ENCODE measurements at places on chromosomes 2 and 18. TPM values are rescaled to one million over a fixed set of nuclear protein-coding genes. Genes with fewer than 3 reads are reported as not detected.

The CFLAR gene
- total RNA-seq = 144 TPM

DNA sequence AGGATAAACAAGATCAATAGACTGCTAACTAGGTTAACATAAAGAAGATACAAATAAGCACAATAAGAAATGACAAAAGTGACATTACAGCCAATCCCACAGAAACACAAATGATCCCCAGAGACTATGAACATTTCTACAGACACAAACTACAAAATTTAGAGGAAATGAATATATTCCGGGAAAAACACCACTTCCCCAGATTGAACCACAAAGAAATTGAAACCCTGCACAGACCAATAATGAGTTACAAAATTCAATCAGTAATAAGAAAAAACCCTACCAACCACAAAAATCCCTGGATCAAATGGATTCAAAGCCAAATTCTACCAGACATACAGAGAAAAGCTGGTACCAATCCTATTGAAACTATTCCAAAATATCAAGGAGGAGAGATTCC, 232.4 kb upstream of the RBMS1 start:
- DNase-seq = no peak

The LRRTM4 gene
- total RNA-seq = 0.98 TPM

DNA sequence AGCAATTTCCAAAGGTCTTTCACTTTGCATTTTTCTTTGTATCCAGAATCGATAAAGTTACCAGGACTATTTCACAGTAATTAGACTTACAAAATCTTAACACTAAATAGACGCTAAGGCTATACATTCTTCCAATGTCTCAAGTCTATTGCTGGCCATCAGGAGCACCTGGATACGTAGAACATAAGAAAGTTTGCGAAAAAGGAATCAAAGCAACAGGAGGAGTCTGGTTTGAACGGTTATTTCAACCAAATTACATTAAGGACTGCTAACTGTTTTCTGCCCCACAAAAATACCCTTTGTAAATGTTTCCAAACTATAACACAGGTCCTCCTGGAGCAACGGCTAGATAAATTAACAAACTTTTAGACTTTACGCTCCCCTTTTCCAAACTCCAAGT, 1.4 kb upstream of the HNRNPA3 start:
- DNase-seq = no peak

DNA sequence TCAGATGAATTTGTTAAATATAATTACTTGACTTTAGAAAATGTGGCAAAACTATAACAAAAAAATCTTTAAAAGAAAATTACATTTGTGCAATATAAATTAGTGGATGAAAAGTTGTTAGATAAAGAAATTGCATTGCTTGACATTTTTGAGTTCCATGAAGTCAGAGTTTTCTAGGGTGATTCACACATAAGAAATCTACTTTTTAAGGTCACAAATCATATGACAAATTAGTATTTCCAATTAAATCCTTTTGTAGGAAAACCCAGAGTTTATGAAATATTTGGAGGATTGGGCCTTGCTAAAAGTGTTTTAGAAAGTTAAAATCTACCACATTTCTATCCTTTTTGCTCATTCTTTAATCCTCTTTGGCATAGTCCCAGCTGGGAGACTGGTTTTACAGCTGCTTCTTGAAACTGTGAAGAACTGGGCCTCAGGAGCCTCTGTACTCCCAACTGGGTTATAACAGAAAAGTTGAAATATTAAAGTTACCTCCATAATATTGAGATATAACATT, 289.2 kb downstream of the LRRTM4 start:
- DNase-seq = no peak

DNA sequence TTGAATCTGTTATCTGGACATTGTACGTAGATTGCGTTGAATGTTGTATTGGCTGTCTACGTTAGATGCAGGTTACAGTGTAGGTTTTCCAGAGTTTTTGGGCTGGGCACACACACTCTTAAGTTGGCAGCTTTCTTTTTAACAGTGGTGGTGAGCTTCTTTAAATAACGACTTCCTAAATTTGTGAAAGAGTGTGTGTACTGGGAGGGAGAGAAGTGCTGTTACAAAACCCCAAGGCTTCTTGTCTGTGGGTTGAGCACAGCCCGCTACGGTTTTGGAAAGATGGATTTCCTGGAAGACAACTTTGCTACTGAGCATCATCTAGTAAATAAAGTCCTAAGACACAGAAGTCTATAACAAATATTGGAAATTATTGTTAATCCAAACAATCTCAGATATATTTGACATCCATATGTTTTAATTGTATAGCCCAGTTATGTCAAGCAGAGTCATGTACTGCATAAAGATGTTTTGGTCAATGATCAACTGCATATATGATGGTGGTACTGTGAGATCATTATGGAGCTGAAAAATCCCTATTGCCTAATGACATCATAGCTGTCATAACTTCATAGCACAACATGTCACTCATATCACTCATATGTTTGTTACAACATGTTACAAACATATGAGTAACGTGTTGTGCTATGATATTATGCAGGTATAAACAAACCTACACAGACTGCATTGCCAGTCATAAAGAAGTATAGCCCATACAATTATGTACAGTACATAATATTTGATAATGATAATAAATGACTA, 7.9 kb upstream of the THUMPD2 start:
- DNase-seq = no peak

DNA sequence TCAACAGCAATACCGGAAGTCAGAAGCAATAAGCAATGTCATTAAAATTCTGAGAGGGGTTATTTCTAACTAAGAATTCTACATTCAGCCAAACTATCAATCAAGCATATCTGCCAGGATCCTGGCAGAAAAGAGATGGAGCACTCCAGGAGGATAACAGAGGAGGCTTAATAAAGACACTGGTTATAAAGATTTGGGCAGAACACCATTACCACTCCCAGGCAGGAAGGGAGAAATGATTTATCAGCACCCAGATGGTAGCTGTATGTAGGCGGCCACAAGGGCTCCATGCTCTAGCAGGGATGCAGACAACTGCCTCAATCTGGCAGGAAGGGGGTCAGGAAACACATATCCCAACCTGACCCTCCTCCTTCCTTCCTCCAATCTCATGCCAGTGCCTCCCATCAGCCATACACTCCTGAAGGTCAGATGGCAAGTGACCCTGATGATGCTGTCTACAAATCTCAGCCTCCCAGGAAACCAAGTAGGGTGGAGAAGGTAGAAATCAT, 20.5 kb upstream of the TNFAIP6 start:
- DNase-seq = no peak

DNA sequence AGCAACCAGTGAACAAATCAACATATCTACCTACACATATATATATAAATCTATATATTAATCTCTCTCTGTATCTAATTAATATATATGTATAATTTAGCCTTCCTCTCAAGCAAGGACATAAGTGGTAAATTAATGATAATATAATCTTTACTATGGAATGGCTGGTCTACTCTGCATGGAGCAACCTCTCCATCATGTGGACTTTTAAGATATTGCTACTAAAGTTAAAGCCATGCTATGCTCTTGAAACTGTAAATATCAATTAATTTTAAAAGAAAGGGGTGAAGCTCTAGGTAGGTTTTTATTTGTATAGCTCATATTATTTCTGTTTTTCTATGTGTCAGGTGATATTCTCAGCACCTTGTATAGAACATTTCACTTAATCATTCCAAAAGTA, 147.0 kb downstream of the PPP1R1C start:
- DNase-seq = no peak

- no peak for DNase-seq
Measured at GRCh38 chr18:39271654-39272053, 1706.1 kb upstream of the CELF4 start.

- DNase-seq = no peak
Measured at GRCh38 chr2:62455957-62456692, 49.9 kb downstream of the TMEM17 start.

The C1QL2 gene
- not detected for total RNA-seq

GRCh38 chr2:3319745-3320566, 57.7 kb downstream of the EIPR1 start:
- DNase-seq = no peak

The TMEM182 gene
- total RNA-seq = 2.2 TPM

DNA sequence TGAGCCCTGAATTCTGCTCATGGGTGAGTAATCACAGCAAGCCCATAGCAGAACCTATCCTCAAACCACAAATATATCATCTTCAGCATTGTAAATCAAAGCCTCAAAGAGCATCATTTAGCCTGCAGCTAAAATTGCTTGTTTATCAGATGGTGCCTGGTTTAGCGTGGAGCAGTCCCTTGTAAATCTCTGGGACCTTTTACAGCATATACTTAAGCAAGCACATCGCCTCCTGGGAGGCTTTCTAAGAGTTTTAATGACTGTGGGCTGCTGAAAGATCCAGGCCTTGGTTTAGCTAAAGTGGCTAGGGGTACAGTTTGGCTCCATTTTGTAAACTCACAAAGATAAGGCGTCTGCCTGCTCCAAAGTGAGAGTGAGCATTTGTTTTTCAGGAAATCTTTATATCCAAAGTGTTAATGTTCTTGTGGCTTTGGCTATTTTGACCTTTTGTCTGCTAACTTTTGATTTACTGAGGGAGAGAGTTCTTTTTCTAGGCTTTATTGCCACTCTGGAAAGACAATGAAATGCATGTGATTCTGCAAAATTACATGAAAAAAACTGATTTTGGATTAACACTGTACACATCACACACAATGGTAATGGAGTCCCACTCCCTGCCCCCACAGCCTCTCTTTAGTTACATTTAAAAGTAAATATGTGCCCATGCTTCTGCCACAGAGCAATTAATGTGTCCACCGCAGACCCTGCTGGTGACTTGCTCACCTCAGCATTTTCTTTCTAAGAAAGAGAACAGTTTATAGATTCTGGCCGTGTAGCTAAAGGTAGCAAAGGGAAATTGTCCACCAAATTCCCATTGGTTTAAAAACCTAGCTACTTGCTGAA, 194.8 kb downstream of the LNPK start:
- no peak for DNase-seq

Data from vagina (tissue), 2 donors.